Naive thymus-derived CD4-positive, alpha-beta T cell (primary cell): ENCODE measurements at places on chromosomes 4 and X. TPM values are rescaled to one million over a fixed set of nuclear protein-coding genes. Genes with fewer than 3 reads are reported as not detected.

DNA sequence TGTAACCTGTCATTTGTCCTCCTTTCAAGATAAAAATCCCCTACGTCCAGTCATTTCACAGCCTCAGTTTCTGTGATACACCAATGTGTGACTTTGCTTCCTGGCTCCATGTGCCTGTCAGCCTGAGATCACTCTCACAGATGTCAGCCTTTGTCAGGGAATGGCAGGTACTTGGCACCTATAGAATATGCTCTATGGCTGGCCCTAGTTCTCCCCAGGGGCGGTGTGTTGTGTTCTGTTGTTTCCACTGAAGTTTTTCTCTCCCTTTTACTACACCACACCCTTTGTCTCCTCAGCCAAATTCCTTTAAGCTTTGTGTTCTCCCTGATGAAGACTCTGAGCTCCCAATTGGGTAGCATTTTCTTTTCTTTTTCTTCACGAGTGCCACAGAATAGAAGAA is 81.7 kb downstream of the ALPK1 start:
- no peak for DNase-seq

Gene SMIM31
- not detected for total RNA-seq

DNA sequence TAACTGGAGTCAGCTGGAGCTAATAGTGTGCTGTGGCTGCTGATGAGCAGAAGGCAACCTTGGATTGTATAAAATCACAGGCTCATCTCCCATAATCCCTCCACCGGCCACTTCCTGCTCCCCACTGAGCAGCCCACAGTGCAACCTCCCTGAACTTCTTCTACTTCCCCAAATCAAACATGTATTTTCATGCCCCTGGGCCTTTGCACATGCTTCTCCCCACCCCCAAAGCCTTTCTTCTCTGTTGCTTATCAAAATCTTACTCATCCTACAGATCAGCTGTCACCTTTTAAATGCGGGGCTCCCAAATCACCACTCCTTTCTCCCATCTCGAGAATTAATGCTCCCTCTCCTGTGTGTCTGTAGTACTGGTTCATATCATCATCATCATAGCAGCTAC is 35.8 kb downstream of the RHOH start:
- no peak for DNase-seq

- DNase-seq: no peak
These were observed 34.7 kb upstream of the LHFPL1 start for GRCh38 chrX:112714357-112714918.

Gene MAML3
- 3.7 TPM for total RNA-seq

Gene CHRNA9
- 0.30 TPM for total RNA-seq

GRCh38 chr4:82585690-82586435 is 24.1 kb upstream of the TMEM150C start:
- DNase-seq: no peak

Gene GABRB1
- not detected in 2 replicates for total RNA-seq

GRCh38 chrX:142204522-142205433 is at the start of gene MAGEC2:
MAGEC2 (minus strand) TSS chrX:142205290; CDS start chrX:142203987, 1,303 bp downstream.
- no peak for DNase-seq

Gene BANK1
- 1.2 TPM for total RNA-seq

DNA sequence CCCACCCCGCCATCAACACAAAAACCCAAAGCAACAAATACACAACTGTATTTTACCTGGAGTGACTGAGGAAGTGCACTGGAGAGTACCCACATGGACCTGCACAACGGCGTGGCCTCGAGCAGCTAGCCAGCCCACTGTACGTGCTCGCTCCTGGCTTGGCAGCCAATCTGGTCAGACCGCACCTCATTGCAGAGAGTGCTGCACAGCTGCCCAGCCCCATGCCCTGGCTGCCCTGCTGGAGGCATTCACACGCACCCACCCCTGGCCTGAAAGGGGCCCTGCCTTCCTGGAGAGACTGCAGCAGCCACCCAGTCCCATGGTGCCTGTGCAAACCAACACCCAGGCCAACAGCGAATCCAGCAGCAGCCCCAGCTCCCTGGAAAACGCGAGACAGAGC is 116.3 kb downstream of the GALNTL6 start:
- DNase-seq: no peak

- DNase-seq: no peak
These were observed 275.6 kb upstream of the HS3ST1 start for GRCh38 chr4:11704186-11704830.

GRCh38 chr4:87012265-87012953 is 77.6 kb downstream of the AFF1 start:
- DNase-seq: no peak

Gene TEX13C
- not detected in 2 replicates for total RNA-seq

Gene ARHGAP36
- total RNA-seq: not detected

DNA sequence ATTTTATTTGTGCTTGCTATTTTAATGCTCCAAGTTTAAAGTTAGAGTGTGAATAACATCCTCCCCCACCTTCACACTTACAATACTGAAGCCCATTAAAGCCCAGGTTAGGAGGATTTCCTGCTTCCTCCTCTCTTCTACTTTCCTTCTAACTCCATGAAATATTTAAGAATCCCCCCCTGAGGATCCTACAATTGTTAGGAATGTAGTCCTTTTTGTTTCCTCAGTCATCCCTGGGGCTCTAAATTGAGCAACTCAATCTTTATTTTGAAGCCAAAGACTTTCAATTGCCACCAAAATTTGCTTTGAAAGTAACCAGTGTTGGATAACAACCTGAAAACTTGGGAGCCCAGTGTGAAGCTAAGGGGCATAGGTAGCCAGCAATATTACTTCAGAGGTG is 276.9 kb downstream of the FAM47A start:
- no peak for DNase-seq

DNA sequence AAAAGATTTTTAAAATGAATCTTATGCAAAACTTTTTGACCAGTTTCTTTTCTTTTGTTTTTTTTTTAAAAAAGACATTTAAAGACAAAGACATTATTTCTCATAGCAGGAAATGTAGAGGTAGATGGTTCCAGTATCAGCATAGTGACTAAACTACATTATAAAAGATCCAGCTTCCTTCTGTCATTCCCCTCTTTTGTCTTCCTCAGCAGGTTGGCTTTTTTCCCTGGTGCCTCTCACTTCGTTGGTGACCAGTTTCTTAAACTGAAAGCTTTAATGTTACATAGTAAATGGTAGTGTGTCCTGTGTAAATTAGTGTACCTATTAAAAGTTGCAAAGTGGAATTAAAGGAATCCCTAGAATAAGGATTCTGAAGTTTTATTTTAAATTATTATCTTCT is 36.1 kb downstream of the DCK start:
- DNase-seq: no peak

- DNase-seq: no peak
These were observed 66.0 kb upstream of the C4orf54 start for GRCh38 chr4:99723612-99724011.

- no peak for DNase-seq
These were observed 15.7 kb downstream of the SH2D1A start for GRCh38 chrX:124362072-124362471.

DNA sequence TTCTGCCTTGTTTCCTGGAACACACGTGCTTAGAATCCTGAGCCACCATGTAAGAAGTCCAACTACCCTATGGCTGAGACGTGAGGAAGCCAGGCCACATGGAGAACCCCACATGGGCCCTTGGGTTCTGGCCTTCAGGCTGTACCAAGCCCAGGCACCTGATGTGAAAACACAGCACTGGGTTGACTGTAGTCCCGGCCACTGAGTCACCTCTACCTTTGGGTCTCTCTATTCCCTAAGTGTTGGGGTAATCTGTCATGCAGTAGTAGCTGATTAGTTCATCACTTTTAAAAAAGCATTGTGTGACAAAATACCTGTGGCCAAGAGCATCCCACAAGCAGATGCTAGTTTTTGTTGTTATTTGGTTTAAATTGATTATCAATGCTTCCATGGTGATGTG is 24.3 kb downstream of the CFAP97 start:
- no peak for DNase-seq

DNA sequence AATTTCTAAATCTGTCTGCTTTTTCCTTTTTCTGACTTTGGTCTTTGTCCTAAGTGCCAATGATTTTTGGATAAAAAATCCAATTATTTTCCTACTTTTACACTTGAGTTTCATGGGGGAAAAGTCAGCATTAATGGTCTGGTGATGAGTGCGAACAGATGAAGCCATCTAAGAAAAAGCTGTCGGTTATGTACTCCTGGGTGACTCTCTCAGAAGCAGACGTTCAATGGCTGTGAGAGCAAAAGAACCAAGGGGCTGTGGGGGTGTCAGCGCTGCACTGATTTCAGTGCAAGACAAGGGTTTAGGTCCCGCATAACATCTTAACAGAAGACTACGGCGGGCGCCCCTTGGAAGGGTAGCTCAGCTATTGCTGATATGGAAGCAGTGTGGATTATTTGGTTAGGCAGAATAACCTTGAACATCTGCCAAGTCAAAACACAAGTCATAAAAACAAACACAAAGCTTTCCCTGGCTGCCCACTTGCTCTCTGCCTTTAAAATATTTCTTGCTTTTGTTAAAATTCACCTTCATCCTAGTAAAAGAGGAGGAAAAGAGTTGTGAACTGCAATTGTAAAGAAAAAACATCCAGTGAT is 240.5 kb downstream of the MAML3 start:
- no peak for DNase-seq

Gene SH2D1A
- total RNA-seq: 23.8 TPM

DNA sequence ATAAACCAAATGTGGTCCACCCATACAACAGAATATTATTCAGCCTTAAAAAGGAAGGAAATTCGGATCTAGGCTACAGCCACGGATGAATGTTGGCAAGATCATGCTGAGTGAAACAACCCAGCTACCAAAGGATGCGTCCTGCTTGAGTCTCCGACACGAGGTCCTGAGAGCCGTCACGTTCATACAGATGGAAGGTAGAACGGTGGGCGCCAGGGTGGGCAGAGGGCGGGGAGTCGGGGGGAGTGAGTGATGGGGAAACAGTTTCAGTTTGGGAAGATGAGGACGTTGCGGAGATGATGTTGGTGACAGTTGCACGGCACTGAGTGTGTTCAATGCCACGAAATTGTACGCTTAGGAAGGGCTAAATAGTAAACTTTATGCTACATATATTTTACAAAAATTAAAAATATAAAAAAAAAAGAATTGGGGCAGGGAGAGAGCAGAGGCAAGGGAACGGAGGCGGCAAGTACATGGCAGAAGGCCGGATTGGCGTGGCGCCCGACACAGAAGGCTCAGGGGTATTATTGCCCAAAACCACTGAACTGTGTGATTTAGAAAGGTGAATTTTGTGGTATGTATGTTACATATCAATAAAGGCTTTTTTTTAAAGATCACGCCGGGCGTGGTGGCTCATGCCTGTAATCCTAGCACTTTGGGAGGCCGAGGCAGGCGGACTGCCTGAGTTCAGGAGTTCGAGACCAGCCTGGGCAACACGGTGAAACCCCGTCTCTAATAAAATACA is 14.8 kb upstream of the MXD4 start:
- DNase-seq: no peak

Gene HERC5
- 51.6 and 52.5 TPM in 2 replicates for total RNA-seq

DNA sequence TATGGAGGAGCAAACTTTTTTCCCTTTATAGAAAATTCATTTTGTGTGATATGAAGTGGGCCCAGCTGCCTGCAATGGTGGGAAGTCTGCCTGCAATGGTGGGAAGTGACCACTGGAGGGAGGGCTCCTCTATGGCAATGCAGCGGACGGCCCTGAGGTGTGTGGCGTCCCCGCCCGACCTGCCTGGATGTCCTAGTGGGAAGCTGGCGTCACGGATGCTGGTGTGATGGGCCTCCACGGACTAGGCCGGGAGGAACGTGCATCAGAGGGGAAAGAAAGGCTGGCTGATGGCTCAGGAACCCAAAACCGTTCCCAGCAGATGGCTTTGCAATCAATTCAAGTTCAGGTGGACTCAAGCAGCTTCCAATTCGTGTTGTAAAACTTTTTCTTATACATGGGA is 177.9 kb downstream of the AFAP1 start:
- DNase-seq: peak; percentile 52

GRCh38 chr4:106978046-106978774 is 57.9 kb downstream of the DKK2 start:
- no peak for DNase-seq

- DNase-seq: no peak
These were observed 95.8 kb downstream of the COL25A1 start for GRCh38 chr4:109206620-109207019.

GRCh38 chr4:163269166-163269565 is 63.2 kb downstream of the NPY1R start:
- DNase-seq: no peak

Gene HPGDS
- not detected for total RNA-seq

GRCh38 chr4:150547154-150547838 is 34.7 kb upstream of the MAB21L2 start:
- DNase-seq: no peak

Gene ATXN3L
- not detected in 2 replicates for total RNA-seq

DNA sequence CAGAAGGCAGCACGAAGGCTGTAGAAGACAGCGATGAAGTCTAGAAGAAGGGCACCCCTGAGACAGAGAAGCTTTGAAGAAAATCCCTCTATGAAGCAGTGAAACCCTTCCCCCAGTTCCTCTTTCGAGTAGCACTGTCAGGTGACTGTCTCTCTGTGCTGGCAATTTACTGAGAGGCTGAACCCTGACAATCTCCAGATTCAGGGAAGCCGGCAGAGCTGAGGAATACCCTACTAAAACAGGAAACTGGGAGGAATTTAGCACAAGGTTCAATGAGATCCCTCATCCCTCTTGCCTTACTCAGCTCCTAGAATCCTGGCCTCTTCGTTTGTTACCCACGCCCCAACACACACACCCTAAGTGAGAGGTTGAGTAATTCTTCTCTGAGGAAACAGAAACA is 239.7 kb upstream of the NOCT start:
- no peak for DNase-seq

Gene DGAT2L6
- not detected for total RNA-seq
